ENCODE measurements at places on chromosomes 3 and 15.

DNA sequence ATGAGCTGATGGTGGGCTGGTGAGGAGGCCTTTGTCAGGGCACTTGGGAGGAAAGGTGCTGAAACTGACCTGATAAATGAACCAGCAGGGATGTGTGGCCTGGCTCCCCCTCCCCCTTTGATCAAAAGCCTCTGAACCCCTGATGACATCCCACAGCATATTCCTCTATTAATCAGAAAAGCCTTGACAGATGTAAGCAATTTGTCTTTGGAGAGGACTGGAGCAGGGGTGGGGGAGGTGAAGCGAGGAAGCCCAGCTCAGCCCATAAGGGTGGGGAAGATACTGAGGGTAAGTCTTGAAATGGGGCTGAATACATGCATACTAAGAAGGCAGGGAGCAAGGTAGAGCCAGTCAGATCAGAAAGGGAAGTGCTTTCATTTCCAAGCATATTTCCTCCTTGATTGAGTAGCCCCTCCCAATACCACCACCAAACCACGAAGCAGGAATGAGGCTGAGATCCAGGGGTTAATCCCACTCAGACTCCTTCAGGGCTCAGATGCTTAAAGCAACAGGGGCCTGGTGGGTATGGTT is 34.7 kb upstream of the MRPS22 start:
- DNase-seq, result no peak

DNA sequence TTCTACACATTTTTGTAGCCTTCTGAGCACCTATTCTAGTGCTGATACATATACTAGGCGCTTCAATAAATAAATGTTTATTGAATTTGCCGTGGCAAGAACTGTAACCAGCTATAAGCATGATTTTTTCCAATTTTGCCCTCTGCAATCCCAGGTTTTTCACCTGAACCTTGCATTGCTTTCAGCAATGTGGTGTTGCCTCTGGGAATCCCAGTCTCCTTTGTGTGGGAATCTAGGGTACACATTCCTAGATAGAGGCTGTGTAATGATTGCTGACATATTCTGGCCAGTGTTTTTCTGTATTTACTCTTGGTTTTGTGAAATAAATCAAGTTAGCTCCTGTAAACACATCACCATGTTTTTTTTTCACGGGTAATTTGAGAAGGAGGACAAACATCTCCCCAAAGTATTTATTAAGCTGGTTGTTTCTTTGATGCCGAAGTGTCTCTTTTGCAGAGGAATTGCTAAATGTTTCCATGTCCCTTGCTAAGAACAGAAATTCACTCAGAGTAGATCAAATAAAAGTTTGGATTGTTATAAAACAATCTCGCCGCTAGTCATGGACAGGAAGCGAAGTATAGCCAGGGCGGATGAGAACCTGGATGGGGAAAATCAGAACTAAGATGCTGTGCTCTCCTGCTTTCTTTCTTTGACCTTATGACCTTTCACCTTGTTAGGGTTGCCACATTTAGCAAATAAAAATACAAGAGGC is 1.2 kb downstream of the CFAP91 start:
- no peak for DNase-seq

- DNase-seq, result no peak
Measured at GRCh38 chr15:79640206-79640605, 208.1 kb downstream of the MINAR1 start.

DNA sequence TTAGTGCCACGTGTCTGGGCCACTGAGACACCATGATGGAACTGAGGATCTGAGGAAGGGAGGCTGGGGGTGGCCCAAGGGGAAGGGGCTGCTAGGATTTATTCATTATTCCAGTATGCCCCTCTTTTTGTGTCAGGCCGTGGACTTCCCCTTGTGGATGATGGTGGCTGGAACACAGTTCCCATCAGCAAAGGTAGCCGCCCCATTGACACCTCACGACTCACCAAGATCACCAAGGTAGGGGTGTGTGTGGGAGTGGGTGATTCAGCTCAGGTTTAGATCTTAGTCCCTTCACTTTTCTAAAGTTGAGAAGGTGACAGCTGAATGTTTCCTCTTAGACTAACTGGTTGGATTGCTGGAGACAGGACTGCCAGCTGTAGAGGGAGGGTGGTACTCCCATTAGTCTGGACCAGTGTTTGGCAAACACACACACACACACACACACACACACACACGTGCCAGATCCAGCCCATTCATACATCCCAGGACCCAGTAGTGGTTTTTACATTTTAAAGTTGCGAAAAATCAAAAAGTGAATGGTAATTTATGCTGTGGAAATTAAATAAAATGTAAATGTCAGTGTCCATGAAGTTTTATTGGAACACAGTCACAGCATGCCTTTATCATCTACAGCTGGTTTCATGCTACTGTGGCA is 11.4 kb downstream of the EIF4G1 start:
- DNase-seq, result no peak

DNA sequence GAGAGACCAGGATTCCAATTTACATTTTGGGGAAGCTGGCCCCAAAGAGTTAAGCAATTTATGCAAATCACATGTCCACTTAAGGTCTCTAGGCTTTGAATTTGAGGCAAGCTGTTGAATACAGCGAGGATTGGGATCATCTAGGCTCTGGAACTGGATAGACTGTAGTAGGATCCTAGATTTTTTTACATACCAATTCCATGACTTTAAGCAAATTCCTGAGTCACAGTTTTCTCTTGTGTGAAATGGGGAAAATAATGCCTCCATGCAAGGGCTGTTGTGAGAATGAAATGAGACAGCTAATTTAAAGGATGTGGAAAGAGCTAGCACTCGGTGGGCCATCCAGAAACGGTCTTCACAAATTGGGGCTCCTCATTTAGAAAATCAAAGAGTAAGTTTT is 103.4 kb downstream of the MINAR1 start:
- no peak for DNase-seq

GRCh38 chr3:23726811-23727548 is 78.8 kb upstream of the UBE2E1 start:
- no peak for DNase-seq

DNA sequence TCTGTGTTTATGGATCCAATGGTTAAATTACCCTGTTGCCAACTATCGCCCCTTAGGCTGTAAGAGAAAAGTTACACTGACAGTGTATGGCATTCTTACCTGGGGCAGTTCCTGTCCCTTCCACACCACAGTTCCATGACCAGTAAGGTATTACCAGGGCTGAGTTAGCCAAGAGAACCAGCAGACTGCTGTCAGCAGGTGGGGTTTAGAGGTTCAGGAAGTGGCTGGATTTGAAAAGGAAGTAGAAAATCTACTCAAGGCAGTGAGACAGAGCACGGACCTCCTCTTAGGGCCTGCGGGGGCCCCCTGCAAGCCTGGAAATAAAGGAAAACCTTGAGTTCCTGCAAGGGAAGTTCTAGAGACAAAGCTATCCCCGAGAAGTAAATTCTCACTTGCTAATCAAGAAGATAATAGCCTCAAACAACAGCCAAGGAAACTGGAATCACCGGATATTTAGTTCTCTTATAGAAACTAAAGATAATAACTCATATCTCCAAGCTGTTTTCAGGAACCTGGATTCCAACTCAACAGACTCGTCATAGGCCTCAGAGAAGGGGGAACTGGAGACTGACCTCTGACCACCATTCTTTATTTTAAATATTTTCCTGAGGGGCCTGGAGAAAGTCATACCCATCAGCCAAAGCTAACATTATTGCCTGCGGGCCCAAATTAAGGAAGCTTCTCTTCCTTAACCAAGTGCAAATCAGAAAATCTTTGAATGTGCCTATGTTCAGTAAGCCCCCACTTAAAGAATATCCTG is 161.7 kb downstream of the ANXA2 start:
- DNase-seq, result no peak

All from transverse colon (tissue), 4 donors.